ENCODE measurements at places on chromosomes 2 and 18. TPM values are rescaled to one million over a fixed set of nuclear protein-coding genes. Genes with fewer than 3 reads are reported as not detected.

Gene BOK
- 4.5 TPM for total RNA-seq

- no peak for DNase-seq
Measured at GRCh38 chr2:188132385-188132784, 159.3 kb upstream of the GULP1 start.

- no peak for DNase-seq
Measured at GRCh38 chr2:23561088-23561487, 176.1 kb downstream of the KLHL29 start.

GRCh38 chr2:73177645-73178255, 24.6 kb upstream of the NOTO start:
- no peak for DNase-seq
